GM12878 (cell line): ENCODE measurements at places on chromosomes 5 and 9. TPM values are rescaled to one million over a fixed set of nuclear protein-coding genes. Genes with fewer than 3 reads are reported as not detected.

The UBE2D2 gene
- 166 and 174 TPM in 2 replicates for total RNA-seq

The POU5F2 gene
- 0.40 and 0.59 TPM in 2 replicates for total RNA-seq

The SEC61B gene
- 267 and 278 TPM in 2 replicates for total RNA-seq

The CARTPT gene
- total RNA-seq, result not detected in 2 replicates
